Tongue (tissue), 3 donors: ENCODE measurements at places on chromosomes 1 and 21. TPM values are rescaled to one million over a fixed set of nuclear protein-coding genes. Genes with fewer than 3 reads are reported as not detected.

Gene MAP10
- 4.8 TPM for total RNA-seq

Gene RGS4
- total RNA-seq, result 3.9 TPM

Gene OR2T35
- not detected for total RNA-seq

Gene TEX38
- total RNA-seq, result not detected

Gene HES3
- total RNA-seq, result not detected

Gene PAQR6
- total RNA-seq, result 1.0 TPM

Gene ZMYND12
- 0.72 TPM for total RNA-seq

Gene RNF2
- 38.1 TPM for total RNA-seq

Gene GPR3
- total RNA-seq, result 0.41 TPM

Gene ROR1
- 13.6 TPM for total RNA-seq
